ENCODE measurements at places on chromosomes 16 and 17. TPM values are rescaled to one million over a fixed set of nuclear protein-coding genes. Genes with fewer than 3 reads are reported as not detected.

- DNase-seq = no peak
These were observed 2.9 kb upstream of the MAFG start for GRCh38 chr17:81930142-81931125.

GRCh38 chr17:63774141-63774968 lies at the start of gene DDX42:
Gene DDX42, plus strand, starts transcription at chr17:63774170. Its CDS starts 12,880 bp downstream, at chr17:63787050.
- peak; percentile 97 for DNase-seq

- DNase-seq = no peak
These were observed 91.1 kb downstream of the ASIC2 start for GRCh38 chr17:33202021-33202420.

DNA sequence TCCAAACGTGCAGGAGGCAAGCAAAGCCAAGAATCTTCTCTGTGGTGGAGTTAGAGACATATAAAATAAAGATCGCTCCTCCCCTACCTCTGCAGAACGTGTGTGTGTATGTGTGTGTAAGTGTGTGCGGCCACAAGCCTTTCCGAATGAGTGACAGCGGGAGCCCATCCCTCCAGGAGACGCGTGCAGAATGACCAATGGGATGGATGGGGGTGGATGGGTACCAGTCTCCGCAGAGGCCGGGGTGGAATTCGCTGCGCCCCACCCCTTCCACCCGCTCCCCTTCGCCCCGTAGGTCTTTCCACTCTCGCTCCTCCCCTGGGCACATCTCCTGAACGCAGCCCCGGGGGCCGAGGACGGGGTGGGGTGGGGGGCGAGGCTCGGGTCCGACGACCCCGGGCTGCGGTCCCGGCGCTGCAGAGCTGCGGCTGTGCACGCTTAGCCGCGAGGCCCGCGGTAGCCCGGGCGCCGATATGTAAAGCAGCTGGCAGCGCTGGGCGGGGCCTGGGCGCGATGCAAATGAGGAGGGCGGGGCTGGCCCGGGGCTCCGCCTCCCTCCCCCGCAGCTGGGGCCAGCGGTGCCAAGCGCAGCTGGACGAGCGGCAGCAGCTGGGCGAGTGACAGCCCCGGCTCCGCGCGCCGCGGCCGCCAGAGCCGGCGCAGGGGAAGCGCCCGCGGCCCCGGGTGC lies at the start of gene PRKCB:
PRKCB (plus strand) TSS at position 594 of the 688 bp plus-strand sequence.
- DNase-seq = peak; percentile 98

- no peak for DNase-seq
These were observed 3.9 kb downstream of the PDK2 start for GRCh38 chr17:50099003-50099402.

GRCh38 chr16:52469775-52470174 lies 77.2 kb downstream of the TOX3 start:
- DNase-seq = no peak

- DNase-seq = no peak
These were observed 29.3 kb downstream of the WSCD1 start for GRCh38 chr17:6099492-6099891.

DNA sequence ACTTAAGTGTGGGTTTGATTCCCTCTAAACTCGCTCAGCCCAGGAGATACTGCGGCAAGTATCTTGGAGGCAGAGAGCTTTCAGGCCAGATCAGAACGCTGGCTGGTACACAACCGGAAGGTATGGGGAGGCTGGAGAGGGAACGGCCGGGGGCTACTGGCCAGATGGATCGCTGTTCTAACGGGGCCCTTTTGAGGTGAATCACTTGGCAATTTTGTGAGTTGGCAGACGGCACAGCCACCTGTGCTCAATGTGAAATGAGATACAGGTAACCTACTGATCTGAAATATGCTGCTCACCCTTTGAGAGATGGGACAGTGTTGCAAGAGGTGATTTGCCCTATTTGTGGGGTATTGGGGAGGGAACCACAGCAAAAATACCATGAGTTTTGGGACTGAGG lies 622.9 kb upstream of the RBFOX1 start:
- no peak for DNase-seq

DNA sequence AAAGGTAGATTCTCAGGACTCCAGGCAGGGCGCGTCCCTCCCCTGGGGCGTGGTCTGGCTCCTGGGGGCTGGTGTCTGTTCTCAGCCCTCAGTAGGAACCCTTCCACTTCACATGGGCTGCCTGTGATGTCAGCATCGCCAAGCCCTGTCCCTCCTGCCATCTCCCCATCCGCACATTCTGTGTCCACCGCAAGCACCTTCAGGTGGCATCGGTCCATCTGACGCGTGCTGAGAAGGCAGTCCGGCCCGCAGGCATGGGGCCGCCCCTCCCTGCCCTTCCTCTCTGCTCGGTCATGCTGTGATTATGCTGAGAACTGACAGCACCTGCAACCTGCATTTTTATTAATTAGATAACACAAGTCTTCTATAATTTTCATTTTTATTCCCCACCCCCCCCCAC lies 12.7 kb upstream of the DNAH17 start:
- DNase-seq = no peak

GRCh38 chr16:19517424-19518089 lies 4.3 kb downstream of the GDE1 start:
- peak; percentile 61 for DNase-seq

DNA sequence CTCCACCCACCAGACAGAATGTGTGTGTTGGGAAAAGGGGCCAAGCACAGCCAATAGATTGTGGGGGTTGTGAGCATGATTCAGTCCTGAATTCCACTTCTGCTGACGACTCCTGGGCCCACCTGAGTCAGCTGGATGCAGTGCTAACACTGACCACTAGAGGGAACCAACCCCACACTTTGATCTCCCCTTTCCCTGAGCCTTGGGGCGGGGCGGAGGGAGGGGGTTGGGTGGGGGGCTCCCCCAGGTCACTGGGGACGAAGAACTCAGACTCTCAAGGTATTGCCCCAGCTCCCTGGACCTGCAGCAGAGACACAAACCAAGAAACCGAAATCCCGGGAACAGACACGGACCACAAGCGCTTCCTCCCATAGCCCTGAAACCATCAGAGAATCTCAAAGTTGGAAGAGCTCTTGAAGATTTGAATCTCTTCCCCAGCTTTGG lies 621 bp upstream of the CSHL1 start:
- DNase-seq = peak; percentile 89

DNA sequence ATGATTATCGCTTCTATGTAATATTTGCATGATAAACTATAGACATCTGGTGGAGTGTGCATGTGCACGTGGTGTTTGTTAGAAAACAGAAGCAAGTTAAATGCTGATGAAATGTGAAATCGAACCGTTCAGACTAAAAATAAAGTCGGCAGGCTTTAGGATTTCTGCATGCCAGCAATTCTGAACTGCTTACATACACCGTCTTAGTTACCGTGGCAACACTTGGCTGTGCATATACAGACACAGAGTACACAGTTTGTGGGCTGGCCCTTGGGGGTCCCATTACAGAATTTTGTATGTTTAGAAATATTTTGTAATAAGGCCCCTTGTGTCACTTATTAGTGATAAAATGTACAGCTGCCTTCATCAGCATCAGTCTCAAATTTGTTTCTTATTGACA lies 605.5 kb downstream of the RBFOX1 start:
- no peak for DNase-seq

GRCh38 chr16:86171329-86171728 lies 272.4 kb downstream of the IRF8 start:
- no peak for DNase-seq

DNA sequence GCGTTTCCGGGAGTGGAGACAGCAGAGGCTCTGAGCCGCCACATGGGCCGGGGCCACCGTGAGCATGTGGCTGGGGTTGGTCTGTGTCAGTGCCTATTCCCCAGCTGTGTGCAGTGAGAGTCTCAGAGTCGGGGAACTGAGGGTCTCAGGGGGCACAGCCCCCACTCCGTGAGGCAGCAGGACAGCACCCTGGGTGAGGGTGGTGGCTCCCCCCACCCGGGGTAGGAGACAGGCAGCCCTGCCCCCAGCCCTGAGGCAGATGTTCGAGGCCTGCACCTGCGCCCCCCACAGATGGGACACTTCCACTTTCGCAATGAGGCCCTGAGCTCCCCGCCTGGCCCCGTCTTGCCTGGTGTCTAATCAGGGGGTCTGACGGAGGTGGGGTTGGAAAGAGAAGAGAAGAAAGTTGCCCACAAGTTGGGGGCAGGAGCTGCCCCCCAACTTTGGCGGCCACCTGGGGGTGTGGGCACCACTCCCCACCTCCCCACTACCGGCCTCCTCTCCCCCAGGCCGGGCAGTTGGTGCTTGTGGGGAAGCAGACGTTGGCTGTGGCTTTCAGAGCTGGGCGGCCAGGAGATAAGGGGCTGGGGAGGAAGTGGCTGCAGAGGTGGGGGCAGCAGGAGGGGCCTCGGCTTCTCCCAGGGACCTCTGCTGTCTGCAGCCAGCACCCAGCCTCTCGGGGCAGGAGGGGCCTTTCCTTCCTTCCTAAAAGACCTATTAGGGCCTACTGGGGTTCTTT lies 1.8 kb upstream of the CBFA2T3 start:
- DNase-seq = no peak

- no peak for DNase-seq
These were observed 190.6 kb downstream of the CYLD start for GRCh38 chr16:50932348-50932935.

- no peak for DNase-seq
These were observed 48.8 kb downstream of the RPA1 start for GRCh38 chr17:1878419-1879121.

DNA sequence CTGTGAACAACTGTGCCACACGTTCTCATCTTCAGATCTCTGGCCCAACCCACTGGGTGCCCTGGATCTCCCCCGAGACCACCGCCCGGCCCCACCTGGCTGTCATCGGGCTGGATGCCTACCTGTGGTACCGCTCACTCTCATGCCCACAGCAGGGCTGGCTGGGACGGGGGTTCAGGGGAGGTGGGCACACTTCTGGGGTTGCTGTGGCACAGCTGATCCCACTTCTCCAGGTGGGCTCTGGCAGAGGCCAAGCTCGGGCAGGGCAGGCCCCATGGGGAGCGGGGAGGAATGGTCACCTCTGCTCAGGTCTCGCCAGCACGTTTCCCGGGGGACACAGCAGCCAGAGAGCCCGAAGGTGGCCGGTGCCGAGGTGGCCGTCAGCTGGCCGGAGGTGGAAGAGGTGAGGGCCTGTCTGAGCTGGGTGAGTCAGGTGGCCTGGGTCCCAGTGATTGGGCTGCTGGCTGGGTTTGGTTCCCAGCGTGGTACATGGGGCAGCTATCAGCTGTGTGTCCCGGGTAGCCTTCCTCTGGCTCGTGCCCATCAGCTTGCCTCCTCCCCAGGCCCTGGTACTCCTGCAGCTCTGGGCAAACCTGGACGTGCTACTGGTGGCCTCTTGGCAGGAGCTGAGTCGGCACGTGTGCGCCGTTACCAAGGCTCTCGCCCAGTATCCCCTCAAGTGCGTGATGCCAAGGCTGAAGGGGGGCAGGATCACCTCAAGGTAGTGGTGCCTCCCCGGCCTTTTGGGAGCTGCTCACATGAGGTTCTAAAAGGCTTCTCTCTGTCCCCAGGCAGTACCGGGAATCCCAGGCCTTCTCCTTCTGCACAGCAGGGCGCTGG lies 2.3 kb upstream of the MRPS34 start:
- DNase-seq = no peak

DNA sequence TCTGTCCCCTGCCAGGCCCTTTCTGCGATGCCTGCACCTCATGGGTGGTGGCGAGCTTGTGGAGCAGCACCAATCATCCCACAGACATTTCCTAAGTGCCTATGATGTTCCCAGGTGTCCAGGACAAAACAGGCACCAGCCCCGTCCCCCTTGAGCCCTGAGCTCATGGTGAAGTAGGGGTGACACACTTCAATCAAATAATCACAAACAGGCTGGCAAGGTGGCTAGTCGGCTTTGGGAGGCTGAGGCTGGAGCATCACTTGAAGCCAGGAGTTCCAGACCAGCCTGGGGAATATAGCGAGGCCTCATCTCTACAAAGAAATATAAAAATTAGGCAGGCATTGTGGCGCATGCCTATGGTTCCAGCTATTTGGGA lies 748 bp upstream of the PRSS8 start:
- no peak for DNase-seq

GRCh38 chr16:17432901-17433576 lies 37.7 kb downstream of the XYLT1 start:
- no peak for DNase-seq

CENPN gene
- 63.3 TPM for total RNA-seq

SLC13A2 gene
- not detected for total RNA-seq

SP2 gene
- 21.7 TPM for total RNA-seq

SP6 gene
- total RNA-seq = 0.05 TPM

PARD6A gene
- 13.5 TPM for total RNA-seq

GP1BA gene
- total RNA-seq = not detected

TMC8 gene
- total RNA-seq = 231 TPM

ACSM3 gene
- total RNA-seq = 3.5 TPM

MT1M gene
- not detected for total RNA-seq
